ENCODE measurements at places on chromosomes 1 and 21.

DNA sequence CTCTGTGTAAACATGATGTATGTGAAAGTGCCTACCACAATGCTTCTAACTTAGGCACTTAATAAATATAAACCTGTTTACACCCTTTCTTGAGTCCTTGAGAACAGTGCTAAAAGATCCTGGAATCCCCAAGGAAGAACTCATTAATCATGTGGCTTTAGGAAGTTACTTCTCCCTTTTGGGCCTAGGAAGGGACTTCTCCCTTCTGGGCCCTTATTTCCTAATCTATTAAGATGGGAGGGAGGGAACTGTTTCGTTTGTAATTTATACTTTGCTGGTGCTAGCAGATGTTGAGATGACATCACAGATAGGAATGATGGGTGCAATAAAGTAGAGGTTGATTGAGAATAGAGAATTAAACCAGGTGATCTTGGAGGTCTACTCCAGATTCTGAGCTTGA, 1.2 kb downstream of the BTF3L4 start:
- DNase-seq: no peak

DNA sequence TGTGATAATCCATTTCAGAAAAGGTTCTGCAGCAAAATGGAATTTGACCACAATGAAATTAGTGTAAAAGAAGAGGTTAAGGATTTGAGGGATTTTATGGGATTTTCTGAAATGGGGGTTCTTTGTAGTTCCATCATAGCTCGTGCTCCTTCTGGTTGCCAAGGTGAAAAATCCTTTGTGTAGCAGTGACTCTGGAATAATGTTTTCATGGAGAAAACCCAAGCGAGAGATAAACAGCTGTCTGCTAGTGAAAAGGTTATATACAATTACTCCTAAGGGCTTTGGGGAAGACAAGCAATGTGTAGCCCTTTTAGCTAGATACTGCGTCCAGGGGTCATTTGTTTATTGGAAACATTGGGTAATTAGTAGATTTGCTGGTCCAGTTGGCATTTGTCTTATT, 453.2 kb upstream of the DEPDC1 start:
- DNase-seq: no peak

- DNase-seq: no peak
Measured at GRCh38 chr1:204738506-204738905, 53.0 kb upstream of the LRRN2 start.

- DNase-seq: no peak
Measured at GRCh38 chr1:8740034-8740449, 77.4 kb downstream of the RERE start.

DNA sequence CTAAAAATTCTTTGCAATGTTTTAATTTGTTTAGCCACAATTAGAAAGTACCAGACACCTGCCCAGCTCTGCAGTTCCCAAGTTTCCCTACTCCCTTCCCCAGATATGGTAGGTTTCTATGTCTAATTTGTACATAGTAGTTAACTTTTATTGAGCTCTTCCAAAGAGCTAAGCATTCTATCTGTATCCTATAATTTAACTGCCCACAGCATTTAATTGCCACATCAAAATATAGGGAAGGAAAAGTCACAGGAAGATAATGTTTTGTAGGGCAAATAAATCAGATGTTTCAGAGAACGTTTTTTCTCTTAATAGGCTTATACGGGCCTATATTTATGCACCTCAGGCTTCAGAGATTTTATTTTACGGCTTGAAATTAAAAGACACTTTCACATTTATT, 15.7 kb upstream of the FMO3 start:
- DNase-seq: no peak

- DNase-seq: no peak
Measured at GRCh38 chr1:153803470-153804056, 28.4 kb downstream of the SLC27A3 start.

- DNase-seq: no peak
Measured at GRCh38 chr1:248710305-248710900, 7.8 kb upstream of the OR14I1 start.

GRCh38 chr1:225253784-225254183, 174.1 kb downstream of the LBR start:
- no peak for DNase-seq

DNA sequence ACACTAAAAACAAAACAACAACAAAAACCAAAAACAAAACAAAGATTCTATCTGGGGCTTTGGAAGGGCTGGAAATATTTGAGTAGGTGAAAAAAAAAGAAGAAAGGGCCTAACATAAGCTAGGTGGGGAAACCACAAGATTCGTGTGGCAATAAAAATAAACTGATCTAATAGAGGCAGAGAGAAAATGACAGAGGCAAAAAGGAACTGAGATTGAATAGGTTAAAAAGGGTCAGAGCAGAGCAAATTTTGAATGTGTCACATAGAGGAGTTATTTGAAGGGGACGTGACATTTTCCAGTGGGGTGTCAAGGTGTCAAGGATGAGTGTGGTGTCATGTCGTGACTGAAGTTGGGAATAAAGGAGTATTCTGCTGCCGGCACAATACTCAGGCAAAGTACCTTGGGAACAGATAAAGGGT, 65.2 kb upstream of the RALGPS2 start:
- DNase-seq: no peak

- no peak for DNase-seq
Measured at GRCh38 chr21:39132248-39132647, 51.0 kb downstream of the PSMG1 start.

- no peak for DNase-seq
Measured at GRCh38 chr1:118304722-118305359, 119.8 kb upstream of the SPAG17 start.

DNA sequence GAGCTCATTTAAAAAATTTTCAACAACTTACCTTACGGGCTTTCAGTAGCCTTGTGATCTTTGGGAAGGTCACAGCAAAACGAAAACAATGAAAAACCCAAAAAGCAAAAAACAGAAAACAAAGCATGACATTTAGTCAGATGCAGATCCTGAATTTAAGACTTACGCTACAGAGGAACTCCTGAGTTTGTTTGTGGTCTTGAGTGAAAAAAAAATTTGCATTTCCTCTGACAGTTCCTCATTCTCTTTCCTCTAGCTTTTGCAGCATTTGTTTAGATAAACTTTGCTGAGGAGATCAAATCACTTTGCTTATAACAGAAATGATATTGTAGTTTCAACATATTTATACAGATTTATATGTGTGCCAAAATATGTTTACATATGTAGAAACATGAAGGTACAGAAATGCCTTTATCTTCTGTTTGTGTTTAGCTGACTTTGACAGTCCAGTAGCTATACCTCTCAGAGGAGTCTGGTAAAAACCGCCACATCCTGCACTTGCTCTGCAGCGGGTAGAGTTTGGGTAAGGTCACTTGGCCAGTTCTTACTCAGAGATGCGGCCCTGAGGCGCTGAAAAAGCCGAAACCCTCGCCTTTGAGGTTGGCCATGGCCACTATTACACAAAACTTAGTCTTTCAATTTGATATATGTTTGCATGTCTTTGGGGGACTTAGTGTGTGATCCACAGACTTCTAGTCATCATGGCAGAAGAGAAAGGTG, 142.5 kb downstream of the TNR start:
- DNase-seq: no peak

DNA sequence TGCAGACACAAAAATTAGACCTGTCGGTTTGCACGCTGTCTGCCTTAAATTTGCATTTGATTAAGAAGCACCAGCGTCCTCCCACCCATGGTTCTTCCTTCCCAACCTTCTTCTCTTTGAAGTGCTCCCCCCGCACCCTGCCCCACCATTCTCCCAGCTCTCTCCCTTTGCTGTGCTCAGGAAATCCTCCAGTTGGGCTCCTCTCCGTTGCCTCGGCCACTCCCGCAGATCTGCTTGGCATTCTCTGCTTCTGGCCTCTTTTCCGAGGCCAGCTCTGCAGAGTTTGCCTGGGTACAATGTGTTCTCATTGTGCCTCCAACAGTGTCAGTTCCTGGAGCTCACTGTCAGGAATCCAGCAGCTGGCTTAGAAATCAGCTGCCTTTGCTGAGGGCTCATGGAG, 126.1 kb downstream of the NAV1 start:
- no peak for DNase-seq

GRCh38 chr1:83735526-83735925, 263.4 kb downstream of the TTLL7 start:
- DNase-seq: no peak

Data from activated CD4-positive, CD25-positive, alpha-beta regulatory T cell treated with anti-CD3 and anti-CD28 coated beads, Interleukin-2, amount 50 U/mL, for 16 hours (primary cell).